Bone marrow (tissue), 2 donors: ENCODE measurements at places on chromosomes 3 and 15.

- DNase-seq = no peak
Observed at GRCh38 chr3:105040026-105040622, 326.6 kb upstream of the ALCAM start.

DNA sequence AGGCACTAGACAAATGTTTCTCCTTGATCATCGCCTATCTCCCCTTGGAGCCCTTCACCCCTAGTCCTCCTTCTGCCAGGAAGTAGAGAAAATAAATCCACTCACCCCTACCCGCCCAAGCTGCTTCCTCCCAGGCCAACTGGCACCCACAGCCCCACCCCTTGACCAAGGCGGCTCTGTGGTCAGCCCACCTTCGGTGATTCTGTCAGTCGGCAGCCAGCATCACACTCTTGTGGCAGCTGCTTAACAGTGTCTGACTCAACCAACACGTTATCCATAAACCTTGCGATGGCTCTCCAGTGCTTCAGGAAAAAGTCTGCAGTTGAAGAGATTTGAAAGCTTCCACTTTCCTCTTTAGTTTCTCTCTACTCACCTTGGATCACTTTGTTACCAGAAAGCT, 7.6 kb downstream of the SHF start:
- no peak for DNase-seq

GRCh38 chr3:102533784-102534183, 99.0 kb downstream of the ZPLD1 start:
- DNase-seq = no peak

- DNase-seq = no peak
Observed at GRCh38 chr3:169662132-169662842, 1.2 kb downstream of the MECOM start.

DNA sequence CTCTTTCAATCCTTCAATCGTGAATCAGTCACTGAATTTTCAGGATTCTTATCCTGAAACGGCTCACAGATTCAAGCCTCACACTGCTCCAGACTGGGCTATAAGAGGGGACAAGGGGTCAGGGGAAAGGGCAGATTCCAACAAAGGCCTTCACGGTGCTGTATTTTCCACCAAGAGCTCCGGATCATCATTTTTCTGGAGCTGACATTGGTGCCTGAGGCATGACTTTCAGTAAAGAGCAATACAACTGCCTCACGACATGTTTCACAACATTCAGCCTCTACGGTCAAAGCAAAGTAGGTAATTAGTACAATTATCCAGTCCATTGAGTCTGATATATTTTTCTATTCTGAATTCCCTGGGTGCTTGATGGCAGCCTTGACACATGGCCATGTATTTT, 185.0 kb upstream of the PRICKLE2 start:
- DNase-seq = no peak

- DNase-seq = no peak
Observed at GRCh38 chr3:189212681-189213080, 40.9 kb downstream of the TPRG1 start.

- DNase-seq = no peak
Observed at GRCh38 chr3:25708036-25708435, 43.3 kb upstream of the TOP2B start.

- no peak for DNase-seq
Observed at GRCh38 chr15:61084472-61084871, 144.6 kb downstream of the RORA start.

DNA sequence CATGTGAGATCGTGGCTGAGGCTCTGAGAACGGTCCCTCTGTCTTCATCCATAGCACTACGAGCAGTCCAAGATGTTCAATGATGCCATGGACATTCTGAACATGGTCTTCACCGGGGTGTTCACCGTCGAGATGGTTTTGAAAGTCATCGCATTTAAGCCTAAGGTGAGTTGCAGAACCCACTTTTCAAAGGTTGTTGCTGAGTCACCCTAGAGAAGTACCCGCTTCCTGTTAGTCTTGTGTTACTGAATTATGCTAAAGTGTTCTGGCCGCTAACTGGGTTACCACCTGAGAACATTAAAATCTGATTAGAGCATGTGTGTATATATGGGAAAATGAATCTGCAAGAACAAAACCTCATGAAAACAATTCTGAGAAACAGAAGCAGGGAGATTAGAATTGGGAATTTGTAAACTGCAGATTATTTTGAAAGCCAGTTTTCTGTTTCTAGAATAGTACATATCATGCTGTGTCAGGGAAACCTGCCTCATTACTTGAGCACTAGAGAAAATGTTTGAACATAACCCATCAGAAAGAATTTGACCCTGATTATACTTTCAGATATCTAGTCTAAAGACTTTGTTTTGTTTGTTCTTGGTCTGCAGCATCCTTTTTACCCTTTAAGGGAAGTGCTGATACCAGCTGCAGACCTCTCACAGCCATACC, 92.6 kb downstream of the CHDH start:
- no peak for DNase-seq

GRCh38 chr15:40762919-40763800, 708 bp upstream of the GCHFR start:
- no peak for DNase-seq
